ENCODE measurements at places on chromosomes 16 and 17. TPM values are rescaled to one million over a fixed set of nuclear protein-coding genes. Genes with fewer than 3 reads are reported as not detected.

DNA sequence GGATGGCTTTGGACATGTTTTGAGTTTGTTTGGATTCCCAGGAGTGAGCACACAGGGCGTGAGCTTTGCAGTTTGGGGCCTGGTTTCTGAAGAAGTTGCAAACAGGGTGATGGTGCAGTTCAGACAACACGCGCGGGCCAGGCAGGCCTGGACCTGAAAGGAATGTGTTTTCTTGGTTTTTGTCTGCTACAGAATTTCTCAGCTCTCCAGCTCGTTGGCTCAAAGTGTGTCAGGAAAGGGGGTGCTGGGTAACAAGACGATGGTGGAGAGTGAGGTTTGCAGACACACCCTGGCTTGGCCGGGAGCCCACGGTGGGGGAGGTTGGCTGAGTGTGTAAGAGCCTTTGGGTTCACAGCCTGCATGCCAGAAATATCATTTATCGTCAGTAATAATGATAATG is 82.3 kb downstream of the CMIP start:
- H3K27ac ChIP-seq, result peak overlapping the region; percentile 42
- no peak for DNase-seq
- no peak overlapping the region for H3K4me3 ChIP-seq
- H3K36me3 ChIP-seq, result no peaks in the 10 kb centered on the region
- H3K4me1 ChIP-seq, result peaks cover 11% of the 10 kb centered on the region

DNA sequence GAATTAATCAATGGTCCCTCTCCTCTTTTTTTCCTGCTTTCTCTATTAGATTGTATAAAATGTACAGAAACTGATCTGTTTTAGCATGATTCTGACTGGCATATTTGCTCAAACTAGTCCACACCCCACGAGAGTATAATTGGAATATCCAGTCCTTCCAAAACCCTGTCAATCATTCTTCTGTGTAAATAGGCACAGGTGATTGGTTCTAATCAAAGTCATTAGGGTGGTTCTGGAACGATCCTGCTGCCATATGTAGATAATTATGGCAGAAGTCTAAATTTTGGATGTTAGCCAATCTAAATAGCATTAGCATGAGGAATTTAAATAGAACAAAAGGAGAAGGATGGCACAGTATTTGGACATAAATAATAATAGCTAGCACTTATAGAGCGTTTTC is 165.7 kb downstream of the SHISA6 start:
- H3K4me3 ChIP-seq, result no peak overlapping the region
- H3K36me3 ChIP-seq, result no peaks in the 10 kb centered on the region
- H3K4me1 ChIP-seq, result no peaks in the 10 kb centered on the region
- H3K27ac ChIP-seq, result no peak overlapping the region
- no peak for DNase-seq

DNA sequence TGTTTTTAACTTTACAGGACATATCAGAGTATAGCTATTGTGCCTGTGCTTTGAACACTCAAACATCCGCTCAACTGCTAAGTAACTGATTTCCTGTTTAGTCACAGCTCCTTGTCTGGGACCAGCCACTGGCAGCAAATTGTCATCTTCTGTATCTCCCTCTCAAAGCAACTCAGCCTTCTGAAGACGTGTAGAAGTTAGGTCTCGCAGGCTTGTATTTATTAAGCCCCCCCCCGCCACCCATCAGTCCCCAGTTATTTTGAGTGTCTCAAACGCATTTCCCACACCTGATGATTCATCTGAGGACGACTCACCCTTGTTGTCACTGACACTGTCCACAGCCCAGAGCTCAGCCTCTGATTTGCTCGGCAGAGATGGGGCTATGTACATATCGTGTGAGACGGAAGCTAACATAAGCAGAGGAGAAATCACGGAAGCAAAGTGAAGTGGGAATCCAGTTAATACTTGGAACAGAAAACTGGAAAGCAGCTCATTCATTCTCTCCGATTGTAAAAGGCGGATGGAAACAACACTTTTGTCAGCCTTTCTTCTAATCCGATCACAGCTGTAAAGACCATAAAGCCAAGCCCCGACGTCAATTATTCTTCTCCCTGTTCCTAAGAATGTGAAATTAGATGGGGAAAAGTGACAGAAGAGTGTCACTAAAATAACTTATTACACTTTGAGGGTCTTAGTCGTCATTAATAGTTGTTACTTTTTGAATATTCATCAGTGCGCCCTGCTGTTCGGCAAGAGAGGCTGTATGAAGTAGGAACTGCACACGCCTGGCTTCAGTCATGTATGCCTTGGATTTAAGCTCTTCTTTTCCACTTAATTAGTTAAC is 64.2 kb downstream of the PITPNC1 start:
- DNase-seq, result peak; percentile 40
- H3K4me1 ChIP-seq, result peaks cover 12% of the 10 kb centered on the region
- H3K27ac ChIP-seq, result peak overlapping the region; percentile 64
- H3K36me3 ChIP-seq, result no peaks in the 10 kb centered on the region
- H3K27me3 ChIP-seq, result no peaks in the 10 kb centered on the region

GRCh38 chr17:36777118-36777517 is 160.2 kb upstream of the LHX1 start:
- peaks cover 23% of the 10 kb centered on the region for H3K27me3 ChIP-seq
- H3K4me3 ChIP-seq, result no peak overlapping the region
- no peaks in the 10 kb centered on the region for H3K4me1 ChIP-seq
- no peak overlapping the region for H3K27ac ChIP-seq
- no peak for DNase-seq

GRCh38 chr16:58128181-58128631 is 975 bp downstream of the CFAP20 start:
- peak overlapping the region; percentile 83 for H3K4me3 ChIP-seq
- peak overlapping the region; percentile 96 for H3K27ac ChIP-seq
- no peaks in the 10 kb centered on the region for H3K36me3 ChIP-seq
- no peak for DNase-seq
- no peaks in the 10 kb centered on the region for H3K27me3 ChIP-seq

GRCh38 chr17:75147878-75148546 is 6.3 kb downstream of the JPT1 start:
- H3K36me3 ChIP-seq, result no peaks in the 10 kb centered on the region
- H3K4me3 ChIP-seq, result no peak overlapping the region

- no peak for DNase-seq
- H3K4me3 ChIP-seq, result no peak overlapping the region
- no peaks in the 10 kb centered on the region for H3K27me3 ChIP-seq
- H3K36me3 ChIP-seq, result no peaks in the 10 kb centered on the region
Measured at GRCh38 chr16:61929776-61930175, 106.5 kb downstream of the CDH8 start.

DNA sequence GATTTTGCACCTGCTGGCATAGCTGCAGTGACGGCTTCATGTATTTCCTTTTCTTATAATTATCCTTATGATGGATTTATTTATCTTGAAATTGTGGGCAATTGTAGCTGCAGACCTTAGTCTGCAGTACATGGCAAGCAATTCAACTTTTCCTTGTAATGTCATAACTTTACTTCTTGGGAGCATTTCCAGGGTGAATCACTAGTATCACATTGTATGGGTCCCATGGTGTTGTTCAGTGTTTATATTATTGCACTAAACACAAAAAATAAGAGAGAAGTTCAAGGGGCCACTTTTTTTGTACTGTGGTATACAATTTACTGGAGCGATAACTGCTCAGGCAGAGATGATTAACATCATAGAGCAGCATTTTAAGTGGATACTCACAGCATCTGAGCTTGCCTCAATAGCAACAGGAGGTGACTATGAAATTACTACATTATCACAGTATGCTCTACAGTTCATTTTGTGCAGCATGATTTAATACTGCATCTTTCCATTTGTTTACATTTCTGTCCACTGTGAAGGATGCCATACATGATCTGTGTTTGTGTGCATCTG is 169.5 kb downstream of the STX8 start:
- H3K36me3 ChIP-seq, result no peaks in the 10 kb centered on the region
- no peak for DNase-seq
- no peaks in the 10 kb centered on the region for H3K27me3 ChIP-seq
- no peaks in the 10 kb centered on the region for H3K4me1 ChIP-seq
- no peak overlapping the region for H3K27ac ChIP-seq
- H3K4me3 ChIP-seq, result no peak overlapping the region

- no peaks in the 10 kb centered on the region for H3K27me3 ChIP-seq
- H3K4me3 ChIP-seq, result no peak overlapping the region
- no peak overlapping the region for H3K27ac ChIP-seq
- no peaks in the 10 kb centered on the region for H3K36me3 ChIP-seq
Measured at GRCh38 chr16:79156761-79157160, 443.8 kb downstream of the MAF start.

GRCh38 chr17:74610108-74610507 is 13.4 kb downstream of the CD300E start:
- DNase-seq, result no peak
- no peak overlapping the region for H3K4me3 ChIP-seq
- no peak overlapping the region for H3K27ac ChIP-seq
- H3K27me3 ChIP-seq, result peaks cover 6% of the 10 kb centered on the region
- peaks cover 2% of the 10 kb centered on the region for H3K4me1 ChIP-seq
- no peaks in the 10 kb centered on the region for H3K36me3 ChIP-seq

DNA sequence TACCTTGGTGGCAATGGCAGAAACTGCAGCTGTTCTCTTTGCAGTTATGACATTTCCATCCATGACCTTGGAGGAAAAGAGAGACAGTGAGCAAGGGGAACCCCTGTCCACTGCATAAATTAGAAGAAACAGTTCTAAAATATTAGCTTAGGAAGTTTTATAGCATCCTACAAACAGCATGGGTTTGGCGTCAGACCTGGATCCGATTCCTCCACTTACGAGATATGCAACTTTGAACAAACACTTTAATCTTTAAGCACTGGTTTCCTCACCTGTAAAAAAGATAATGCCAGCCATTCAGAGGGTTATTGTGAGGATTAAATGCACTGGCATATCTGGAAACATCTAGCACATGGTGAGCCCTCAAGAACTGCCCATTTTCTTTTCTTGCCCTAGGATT is 2.6 kb downstream of the CRYM start:
- H3K27me3 ChIP-seq, result peaks cover 22% of the 10 kb centered on the region
- no peaks in the 10 kb centered on the region for H3K4me1 ChIP-seq
- DNase-seq, result no peak
- no peaks in the 10 kb centered on the region for H3K36me3 ChIP-seq

DNA sequence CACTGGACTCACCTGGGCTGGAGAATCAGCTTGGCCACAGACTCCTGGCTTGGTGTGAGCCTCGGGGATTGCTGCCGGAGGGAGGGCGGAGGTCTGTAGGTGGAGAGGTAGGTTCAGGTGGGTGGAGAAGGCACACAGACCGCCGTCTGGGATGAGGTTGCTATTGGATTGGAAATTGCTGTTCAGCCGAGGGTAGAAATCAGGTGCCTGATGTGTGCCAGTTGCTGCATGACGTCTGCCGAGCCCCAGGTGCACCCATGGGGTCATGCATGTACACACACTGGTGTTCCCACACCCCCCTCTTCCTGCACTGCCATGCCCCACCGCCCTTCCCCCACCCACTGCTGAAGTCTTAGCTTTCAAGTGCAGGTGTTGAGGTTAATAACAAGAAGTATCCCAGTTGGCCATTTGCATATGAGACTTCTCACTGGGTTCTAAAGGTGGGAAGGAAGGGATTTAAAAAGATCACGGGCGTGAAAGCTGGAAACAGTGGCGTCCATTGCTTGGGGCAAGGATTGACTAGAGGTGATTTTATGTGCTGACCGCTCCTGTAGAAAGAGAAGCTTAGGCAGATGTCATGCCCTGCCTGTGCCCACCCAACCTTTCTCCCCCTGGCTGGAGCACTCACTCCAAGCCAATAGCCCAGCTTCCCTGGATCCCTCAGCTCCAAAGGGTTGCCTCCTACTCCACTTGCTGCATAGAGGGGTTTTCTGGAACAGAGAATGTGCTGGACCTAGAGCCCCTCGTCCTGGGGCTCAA is 193.6 kb downstream of the CCDC182 start:
- DNase-seq, result peak; percentile 82
- no peaks in the 10 kb centered on the region for H3K27me3 ChIP-seq
- no peaks in the 10 kb centered on the region for H3K36me3 ChIP-seq
- no peaks in the 10 kb centered on the region for H3K4me1 ChIP-seq

DNA sequence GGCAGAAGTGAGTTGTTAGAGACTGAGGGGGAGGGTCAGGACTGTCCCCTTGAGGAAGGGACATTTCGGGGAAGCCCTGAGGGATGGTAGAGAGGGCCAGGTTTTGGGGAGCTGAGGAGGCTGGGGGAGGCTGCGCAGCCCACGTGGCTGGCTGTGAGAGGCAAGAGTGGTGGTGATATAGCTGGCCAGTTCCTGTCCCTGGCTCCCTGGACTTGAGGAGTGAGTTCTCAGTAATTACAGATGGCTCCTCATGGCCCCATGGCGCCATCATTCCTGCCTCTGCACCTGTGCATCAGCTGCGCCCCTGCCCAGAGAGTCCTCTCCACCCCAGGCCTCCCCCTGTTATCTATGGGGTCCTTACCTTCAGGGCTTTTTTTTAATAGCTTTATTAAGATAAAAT is 30.3 kb downstream of the MPRIP start:
- H3K27ac ChIP-seq, result no peak overlapping the region
- H3K27me3 ChIP-seq, result no peaks in the 10 kb centered on the region
- H3K4me1 ChIP-seq, result peaks cover 58% of the 10 kb centered on the region
- DNase-seq, result no peak

DNA sequence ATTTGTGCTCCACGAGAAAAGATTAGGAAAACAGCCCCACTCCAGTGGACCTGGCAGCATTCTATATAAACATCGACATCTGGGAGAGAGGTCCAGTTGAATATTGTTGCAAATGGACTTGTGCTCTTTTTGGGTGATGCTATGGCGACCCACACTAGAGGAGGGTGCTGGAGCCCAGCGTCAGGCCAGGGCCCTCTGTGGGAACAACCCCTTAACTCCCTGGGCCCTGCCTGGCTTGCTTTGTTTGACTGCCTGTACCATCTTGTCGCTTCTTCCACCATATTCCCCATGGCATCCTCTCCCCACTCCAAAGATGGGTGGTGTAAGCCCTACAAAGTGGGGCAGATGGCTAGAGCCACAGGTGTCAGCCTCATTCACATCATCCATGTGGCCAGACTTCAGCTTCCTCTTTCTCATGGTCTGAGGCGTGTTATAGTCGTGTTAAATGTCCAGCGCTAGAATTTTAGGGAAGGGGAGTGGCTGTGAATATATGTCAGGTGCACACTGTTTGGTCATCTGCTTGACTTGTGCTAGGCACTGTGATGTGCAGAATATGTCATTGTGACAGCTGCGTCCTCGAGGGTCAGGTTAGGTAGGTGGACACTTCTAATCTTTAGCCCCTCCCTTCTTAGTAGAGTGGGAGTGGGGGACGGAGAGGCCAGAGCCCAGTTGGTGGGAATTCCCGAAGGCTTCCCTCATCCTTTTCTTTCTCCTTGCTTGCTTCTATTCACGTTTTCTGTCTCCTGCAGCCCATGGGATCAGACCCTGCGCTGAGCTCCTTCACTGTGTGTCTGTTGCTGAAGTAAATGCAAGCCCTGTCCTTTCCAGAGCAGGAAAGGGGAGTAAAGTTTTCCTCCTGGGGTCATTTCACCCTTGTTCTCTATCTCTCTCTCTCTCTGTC is 49.8 kb downstream of the MPRIP start:
- H3K27me3 ChIP-seq, result no peaks in the 10 kb centered on the region
- no peak for DNase-seq
- no peak overlapping the region for H3K4me3 ChIP-seq
- no peak overlapping the region for H3K27ac ChIP-seq
- H3K36me3 ChIP-seq, result no peaks in the 10 kb centered on the region

Gene NUDT21
- 7.5 TPM for total RNA-seq

Gene COX4I1
- total RNA-seq, result 1,115 TPM

Gene SDR42E1
- 3.4 TPM for total RNA-seq

All from transverse colon (tissue), 4 donors.